ENCODE measurements at places on chromosomes 11 and 22.

GRCh38 chr11:129289350-129290040, 86.2 kb upstream of the BARX2 start:
- no peak for DNase-seq

DNA sequence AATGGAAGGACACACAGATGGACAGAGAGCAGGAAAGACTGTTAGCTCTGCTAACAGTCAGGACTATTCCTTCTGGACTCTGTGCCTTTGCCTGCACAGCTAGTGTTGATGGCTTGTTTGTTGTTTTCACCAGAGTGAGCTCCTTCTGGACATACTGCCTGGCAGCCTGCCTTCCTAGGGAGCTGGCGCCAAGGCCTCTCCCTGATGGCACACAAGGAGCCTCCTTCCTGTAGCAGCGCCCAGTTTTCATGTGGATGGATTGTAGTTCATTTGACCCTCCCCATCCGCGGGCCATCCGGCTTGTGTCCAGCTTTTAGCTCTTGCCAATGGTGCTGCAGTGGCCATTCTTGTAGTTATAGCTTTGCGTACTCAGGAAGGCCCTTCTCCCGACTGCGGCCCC, 16.6 kb upstream of the BCR start:
- DNase-seq: no peak

- DNase-seq: no peak
Observed at GRCh38 chr11:97883086-97883485, 1137.7 kb upstream of the CNTN5 start.

- peak; percentile 45 for DNase-seq
Observed at GRCh38 chr11:57313788-57314135, 11.0 kb downstream of the TNKS1BP1 start.

DNA sequence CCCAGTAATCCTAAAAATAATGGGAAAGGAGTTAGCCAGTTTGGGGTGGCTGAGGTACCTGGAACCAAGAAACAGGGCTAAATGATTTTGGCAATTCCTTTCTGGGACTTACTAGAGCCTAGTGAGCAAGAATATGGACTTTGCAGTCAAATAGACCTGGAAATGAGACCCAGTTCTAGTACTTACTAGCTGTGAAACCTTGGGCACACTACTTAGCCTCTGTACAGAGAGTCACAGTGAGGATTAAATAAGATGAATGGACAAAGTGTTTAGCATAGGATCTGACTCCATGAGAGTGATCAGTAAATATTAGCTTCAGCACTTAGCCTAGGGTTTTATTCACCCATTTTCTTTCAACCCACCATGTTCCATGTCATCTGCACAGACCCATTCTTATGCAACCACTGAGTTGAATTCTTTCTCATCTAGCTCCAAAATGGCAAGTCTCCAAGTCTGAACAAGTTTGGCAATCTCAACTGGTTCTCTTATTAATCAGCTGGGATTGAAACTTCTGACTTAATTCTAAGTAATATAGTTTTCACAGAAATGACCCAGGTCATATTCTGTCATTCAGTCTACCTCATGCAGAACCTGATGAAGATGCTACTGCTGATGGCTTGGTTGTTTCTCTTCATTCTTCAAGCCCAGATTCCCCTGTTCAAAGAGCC, 15.0 kb upstream of the SORL1 start:
- DNase-seq: no peak

GRCh38 chr11:101738452-101738851, 154.6 kb upstream of the TRPC6 start:
- DNase-seq: no peak

DNA sequence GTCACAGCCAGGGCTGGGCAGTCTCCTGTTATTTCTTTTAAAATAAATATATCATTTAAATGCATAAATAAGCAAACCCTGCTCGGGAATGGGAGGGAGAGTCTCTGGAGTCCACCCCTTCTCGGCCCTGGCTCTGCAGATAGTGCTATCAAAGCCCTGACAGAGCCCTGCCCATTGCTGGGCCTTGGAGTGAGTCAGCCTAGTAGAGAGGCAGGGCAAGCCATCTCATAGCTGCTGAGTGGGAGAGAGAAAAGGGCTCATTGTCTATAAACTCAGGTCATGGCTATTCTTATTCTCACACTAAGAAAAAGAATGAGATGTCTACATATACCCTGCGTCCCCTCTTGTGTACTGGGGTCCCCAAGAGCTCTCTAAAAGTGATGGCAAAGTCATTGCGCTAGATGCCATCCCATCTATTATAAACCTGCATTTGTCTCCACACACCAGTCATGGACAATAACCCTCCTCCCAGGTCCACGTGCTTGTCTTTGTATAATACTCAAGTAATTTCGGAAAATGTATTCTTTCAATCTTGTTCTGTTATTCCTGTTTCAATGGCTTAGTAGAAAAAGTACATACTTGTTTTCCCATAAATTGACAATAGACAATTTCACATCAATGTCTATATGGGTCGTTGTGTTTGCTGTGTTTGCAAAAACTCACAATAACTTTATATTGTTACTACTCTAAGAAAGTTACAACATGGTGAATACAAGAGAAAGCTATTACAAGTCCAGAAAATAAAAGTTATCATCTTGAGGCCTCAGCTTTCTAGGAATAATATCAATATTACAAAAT, 13.4 kb downstream of the OR51B4 start:
- DNase-seq: no peak

DNA sequence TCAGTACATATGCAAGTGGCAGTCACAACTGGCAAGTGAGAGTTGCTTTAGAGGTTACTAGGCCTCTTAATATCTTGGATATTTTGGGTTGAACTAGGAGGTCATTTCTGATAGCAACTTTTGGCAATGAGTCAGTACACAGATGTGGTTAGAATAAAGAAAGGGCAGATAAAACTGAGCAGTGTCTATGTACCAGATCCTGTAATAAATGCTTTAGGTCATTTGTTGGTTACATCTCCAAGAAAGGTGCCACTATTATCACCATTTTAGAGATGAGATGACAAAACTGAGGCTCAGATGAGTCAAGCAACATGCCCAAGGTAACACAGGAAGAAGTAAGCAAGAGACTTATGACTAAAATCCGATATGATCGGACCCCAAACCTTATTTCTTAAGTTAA, 25.0 kb downstream of the MAML2 start:
- DNase-seq: no peak

- peak; percentile 58 for DNase-seq
Observed at GRCh38 chr11:34143048-34143447, 37.6 kb downstream of the NAT10 start.

DNA sequence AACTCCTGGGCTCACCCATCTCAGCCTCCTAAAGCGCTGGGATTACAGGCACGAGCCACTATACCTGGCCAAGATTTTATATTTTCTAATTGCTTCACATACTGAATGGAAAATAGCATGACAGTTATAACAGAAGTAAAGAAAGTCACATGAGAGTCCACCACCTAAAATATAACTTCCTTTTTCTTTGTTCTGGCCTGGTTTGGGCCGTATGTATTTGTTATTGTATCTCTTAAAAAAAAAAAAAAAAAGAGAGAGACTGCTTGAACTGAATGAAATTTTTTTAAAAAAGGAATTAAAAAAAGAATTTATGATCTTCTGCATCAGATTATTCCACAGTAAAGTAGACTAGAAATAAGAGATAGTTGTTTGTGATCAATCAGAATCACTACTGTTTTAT, 86.0 kb upstream of the GRIK4 start:
- no peak for DNase-seq

GRCh38 chr22:31271485-31271884, 20.8 kb downstream of the PIK3IP1 start:
- DNase-seq: no peak

- no peak for DNase-seq
Observed at GRCh38 chr11:45252134-45252856, 33.8 kb downstream of the SYT13 start.

GRCh38 chr11:80009081-80009480, 568.3 kb upstream of the TENM4 start:
- no peak for DNase-seq

- no peak for DNase-seq
Observed at GRCh38 chr11:130261571-130261970, 53.1 kb downstream of the ZBTB44 start.

DNA sequence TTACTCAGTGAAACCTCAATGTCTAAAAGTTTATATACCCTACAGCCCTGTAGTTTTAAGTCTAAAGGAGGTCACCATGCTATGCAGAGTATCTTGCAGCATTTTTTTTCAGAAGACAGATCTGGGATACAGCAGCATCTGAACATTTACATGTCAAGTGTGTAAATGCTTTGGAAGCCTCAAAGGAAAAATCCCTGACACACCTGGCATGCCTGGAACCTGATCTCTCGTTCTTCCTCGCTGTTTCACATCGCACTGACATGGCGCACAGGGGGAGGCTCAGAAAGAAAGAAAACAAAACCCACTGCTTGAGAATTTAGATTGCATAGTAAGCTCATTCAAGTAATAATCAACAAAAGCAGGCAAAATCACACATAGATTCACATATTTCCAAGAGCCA, 31.0 kb downstream of the PAX6 start:
- no peak for DNase-seq

GRCh38 chr11:113389272-113389671, 1.7 kb downstream of the ANKK1 start:
- no peak for DNase-seq

DNA sequence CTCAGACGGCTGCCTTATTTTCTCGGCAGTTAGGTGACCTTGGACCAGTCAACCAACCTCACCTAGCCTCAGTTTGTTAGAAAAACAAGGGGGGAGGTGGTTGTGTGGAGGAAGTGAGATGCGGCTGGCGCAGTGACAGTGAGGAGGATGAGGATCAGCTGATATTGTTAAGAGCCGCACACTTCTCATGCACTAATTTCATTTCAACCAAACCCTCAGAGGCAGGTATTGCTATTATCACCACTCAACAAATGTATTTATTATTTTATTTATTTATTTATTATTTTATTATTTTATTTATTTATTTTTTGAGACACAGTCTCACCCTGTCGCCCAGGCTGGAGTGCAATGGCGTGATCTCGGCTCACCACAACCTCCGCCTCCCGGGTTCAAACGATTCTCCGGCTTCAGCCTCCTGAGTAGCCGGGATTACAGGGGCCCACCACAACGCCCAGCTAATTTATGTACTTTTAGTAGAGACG, 2.1 kb downstream of the LGALS1 start:
- no peak for DNase-seq

- peak; percentile 80 for DNase-seq
Observed at GRCh38 chr22:49724030-49724892, 103.4 kb downstream of the BRD1 start.

GRCh38 chr11:30106222-30107181, 89.7 kb upstream of the KCNA4 start:
- DNase-seq: no peak

GRCh38 chr11:74418509-74418895, 20.3 kb upstream of the PGM2L1 start:
- DNase-seq: no peak

GRCh38 chr11:35211952-35212351, 73.0 kb downstream of the CD44 start:
- DNase-seq: no peak

DNA sequence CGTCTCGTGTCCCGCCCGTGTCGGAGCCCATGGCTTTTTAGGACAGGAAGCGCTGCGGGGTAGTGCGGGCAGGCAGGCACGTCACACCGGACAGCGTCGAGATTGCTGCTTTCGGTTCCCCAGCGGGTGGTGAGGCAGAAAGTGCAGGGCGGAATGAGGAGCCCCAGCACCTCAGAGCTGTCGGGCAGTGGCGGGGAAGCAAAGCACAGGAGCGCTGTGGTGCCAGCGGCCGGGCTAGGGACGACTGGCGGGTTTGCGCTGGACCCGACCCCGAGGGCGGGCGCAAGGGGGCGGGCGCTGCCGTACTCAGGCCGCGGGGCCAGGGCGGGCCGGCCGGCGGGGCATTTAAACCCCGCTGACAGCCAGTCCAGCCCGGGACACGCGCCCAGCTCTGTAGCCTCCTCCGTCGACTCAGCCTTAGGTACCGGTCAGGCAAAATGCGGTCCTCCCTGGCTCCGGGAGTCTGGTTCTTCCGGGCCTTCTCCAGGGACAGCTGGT, at the start of gene SLC37A2:
TSS of gene SLC37A2 (plus strand) at position 375 of the 498 bp plus-strand sequence. CDS start at position 438, 63 bp downstream.
- peak; percentile 91 for DNase-seq

DNA sequence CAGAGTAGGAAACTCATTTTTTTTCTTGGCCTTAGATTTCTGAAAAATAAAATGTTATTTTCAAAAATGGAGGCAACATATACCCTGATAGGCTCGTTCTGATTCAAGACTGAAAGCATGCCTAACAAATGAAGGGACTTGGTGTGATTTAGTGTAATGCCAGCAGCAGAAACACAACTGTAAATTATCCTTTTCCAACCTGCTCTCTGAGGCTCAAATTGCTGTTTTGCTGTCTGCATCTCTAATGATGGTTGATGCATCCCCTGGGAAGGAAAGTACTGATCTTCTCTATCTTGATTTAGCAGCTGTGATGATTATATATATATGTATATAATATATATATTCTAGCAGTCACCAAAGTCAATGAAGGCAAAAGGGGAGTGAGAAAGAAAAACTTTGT, 537.2 kb upstream of the API5 start:
- no peak for DNase-seq

- no peak for DNase-seq
Observed at GRCh38 chr11:122775675-122776271, 62.5 kb upstream of the CRTAM start.

DNA sequence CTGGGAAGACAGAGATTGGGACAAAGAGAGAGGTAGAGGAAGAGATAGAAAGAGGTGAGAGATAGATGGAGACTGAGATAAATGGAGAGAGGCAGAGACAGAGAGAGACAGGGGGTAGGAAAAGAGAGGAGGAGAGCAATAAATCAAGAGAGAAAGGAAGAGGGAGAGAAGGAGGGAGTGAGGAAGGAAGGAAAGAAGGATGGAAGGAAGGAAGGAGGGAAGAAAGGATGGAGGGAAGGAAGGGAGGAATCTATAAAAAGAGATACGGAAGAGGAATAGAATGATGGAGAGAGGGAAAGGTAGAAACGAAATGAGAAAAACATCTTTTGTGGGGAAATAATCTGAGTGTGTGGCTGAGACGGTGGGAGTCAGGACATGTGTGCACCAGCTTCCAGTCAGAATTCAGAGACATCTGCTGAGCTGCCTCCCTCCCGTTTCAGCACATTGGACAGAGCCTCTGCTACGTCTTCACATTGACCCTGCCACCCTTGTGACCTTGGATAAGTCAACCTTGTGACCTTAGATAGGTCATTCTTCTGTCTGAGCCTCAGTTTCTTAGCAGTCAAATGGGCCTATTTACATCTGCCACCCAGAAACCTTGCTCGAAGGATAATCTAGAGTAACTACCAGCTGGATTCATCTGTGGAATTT, 417.8 kb downstream of the MIAT start:
- DNase-seq: no peak

- no peak for DNase-seq
Observed at GRCh38 chr22:47588578-47588960, 826.1 kb downstream of the TBC1D22A start.

GRCh38 chr22:32803738-32804435, 2.4 kb downstream of the TIMP3 start:
- no peak for DNase-seq

- DNase-seq: no peak
Observed at GRCh38 chr22:20965104-20965887, 1.8 kb upstream of the AIFM3 start.

- peak; percentile 89 for DNase-seq
Observed at GRCh38 chr11:67276781-67277230, 10.5 kb downstream of the GRK2 start.

- DNase-seq: no peak
Observed at GRCh38 chr22:24867323-24868022, 61.5 kb downstream of the SGSM1 start.

- DNase-seq: no peak
Observed at GRCh38 chr11:12460466-12460865, 83.1 kb downstream of the PARVA start.

All from posterior vena cava (tissue), 2 donors.